ENCODE measurements at places on chromosomes 13 and 19. TPM values are rescaled to one million over a fixed set of nuclear protein-coding genes. Genes with fewer than 3 reads are reported as not detected.

GRCh38 chr13:81492449-81492848 is 1151.5 kb upstream of the SPRY2 start:
- DNase-seq: no peak

GRCh38 chr19:43983544-43983911 is 460 bp upstream of the ZNF155 start:
- DNase-seq: no peak

DNA sequence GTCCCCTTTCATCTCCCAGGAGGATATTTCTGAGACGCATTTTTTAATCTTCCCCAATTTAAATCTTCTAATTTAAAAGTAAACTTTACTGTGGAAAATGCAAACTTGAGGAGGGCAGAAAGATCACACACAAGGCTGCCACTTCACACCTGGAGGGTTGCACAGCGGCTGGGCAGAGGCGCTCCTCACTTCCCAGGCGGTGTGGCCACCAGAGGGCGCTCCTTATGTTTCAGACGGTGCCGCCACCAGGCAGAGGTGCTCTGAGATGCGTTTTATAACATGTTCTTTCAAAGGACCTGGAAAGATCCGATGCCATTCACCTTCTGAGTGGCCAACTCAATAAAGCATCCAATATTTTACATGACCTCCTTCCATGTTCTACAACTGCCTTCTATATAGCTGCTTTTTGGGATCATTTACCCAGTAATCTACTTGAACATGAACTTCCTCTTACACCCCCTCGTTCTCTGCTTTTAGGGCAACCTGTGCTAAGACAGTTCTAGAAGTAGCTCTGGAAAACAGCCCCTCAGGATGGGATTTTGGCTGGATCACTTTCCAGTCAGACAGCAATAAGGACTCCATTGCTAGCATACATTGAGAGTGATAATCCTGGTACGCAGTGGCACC is 14.8 kb upstream of the MTUS2 start:
- DNase-seq: no peak

DNA sequence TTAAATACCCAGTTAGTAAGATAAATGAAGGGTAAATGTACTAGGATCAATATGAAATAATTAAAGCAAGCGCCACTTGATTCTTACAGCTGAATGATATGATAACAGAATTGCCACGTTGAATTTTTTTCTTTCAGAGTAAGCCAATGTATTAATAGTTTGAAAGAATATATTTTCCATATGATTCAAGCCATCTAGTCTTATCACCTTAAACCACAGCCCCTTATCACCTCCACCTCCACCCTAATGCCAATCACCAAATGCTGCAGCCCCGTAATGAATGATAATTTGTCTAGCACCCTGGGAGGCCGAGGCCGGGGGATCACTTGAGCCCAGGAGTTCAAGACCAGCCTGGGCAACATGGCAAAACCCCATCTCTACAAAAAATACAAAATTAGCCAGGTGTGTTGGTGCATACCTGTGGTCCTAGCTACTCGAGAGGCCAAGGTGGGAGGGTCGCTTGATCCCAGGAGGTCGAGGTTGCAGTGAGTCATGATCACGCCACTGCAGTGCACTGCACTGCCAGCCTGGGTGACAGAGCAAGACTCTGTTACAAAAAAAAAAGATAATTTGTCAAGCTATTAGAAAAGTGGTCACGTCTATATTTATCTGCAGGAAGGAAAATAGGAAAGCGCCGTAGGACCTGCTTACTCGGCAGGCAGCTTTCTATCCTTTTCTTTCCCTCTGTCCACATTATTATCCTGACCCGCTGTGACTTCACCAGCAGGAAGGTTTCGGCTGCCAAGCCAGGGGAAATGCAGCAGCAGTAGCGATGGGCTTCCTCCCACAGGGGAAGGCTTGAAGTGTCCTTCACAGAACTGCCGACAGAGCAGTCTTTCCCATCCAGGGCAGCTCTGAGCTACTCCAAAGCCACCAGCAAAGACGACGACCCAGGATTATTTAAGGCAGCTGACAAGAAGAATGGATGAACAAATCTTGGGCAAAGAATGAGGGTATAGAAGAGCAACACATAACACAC is 19.7 kb upstream of the CLN5 start:
- no peak for DNase-seq

ACTMAP gene
- total RNA-seq: 0.26 TPM

IQCN gene
- total RNA-seq: not detected

BST2 gene
- total RNA-seq: 8.7 TPM

Data from bronchial epithelial cell (primary cell).